Naive B cell (primary cell): ENCODE measurements at places on chromosomes 6 and 20.
A peak's percentile ranks its signal among the peaks of the same experiment; 100 is the strongest.

GRCh38 chr6:8082954-8083858 is 19.0 kb upstream of the BLOC1S5 start:
- no peak overlapping the region for H3K27ac ChIP-seq
- no peak for DNase-seq
- no peak overlapping the region for H3K4me3 ChIP-seq
- H3K36me3 ChIP-seq = peaks cover 25% of the 10 kb centered on the region
- H3K4me1 ChIP-seq = peaks cover 21% of the 10 kb centered on the region

DNA sequence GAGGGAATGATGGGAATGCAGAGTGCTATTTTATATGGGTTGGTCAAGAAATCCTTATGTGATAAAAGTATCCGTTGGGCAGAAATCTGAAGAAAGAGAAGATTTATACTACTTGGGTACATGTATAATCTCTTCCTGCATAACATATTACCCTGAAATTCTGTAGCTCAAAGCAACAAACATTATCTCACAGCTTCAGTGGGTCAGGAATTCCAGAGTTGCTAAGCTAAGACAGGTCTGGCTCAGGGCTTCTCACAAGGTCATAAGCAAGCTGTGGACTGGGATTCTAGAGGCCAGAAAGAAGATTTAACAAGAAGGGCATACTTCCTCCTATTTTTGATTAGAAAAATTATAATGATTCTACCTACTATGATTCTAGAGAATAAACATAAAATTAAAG is 172.5 kb upstream of the THEMIS start:
- no peaks in the 10 kb centered on the region for H3K27me3 ChIP-seq
- no peak overlapping the region for H3K4me3 ChIP-seq
- no peak for DNase-seq
- H3K4me1 ChIP-seq = no peaks in the 10 kb centered on the region

- no peak overlapping the region for H3K4me3 ChIP-seq
- no peaks in the 10 kb centered on the region for H3K36me3 ChIP-seq
- no peak for DNase-seq
- H3K27ac ChIP-seq = no peak overlapping the region
Measured at GRCh38 chr6:124956018-124956417, 6.2 kb upstream of the RNF217 start.

DNA sequence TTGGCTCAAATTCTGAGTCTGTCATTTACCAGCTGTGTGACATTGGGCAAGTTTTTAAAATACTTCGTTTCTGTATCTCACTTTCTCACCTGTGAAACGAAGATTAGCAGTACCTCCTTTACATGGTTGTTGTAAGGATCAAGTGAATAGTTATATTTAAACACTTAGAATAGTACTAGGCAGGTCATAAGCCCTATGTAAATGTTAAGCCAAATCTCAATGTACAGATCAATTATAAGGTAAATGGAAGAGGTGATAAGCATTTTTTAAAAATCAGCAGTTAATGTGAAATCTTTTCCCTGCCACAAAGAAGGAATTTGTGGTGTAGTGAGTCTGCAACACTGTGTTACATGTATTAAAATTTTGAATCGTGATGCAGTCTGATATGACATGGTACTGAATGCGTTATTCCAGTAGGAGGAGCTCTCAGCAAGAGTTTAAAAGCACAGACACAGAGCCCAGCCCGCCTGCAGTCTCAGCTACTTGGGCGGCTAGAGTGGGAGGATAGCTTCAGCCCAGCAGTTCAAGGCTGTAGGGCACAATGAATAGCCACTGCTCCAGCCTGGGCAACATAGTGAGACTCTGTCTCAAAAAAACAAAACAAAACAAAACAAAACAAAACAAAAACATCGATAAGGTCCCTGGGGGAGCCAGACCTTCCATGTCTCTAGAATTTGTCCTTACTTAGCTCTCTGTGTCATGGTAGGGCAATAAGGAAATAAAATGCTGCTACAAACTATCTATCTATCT is 46.0 kb downstream of the GTF2H5 start:
- DNase-seq = peak; percentile 52
- H3K4me1 ChIP-seq = peaks cover under 1% of the 10 kb centered on the region
- peaks cover 2% of the 10 kb centered on the region for H3K27me3 ChIP-seq
- H3K27ac ChIP-seq = no peak overlapping the region
- H3K4me3 ChIP-seq = no peak overlapping the region

DNA sequence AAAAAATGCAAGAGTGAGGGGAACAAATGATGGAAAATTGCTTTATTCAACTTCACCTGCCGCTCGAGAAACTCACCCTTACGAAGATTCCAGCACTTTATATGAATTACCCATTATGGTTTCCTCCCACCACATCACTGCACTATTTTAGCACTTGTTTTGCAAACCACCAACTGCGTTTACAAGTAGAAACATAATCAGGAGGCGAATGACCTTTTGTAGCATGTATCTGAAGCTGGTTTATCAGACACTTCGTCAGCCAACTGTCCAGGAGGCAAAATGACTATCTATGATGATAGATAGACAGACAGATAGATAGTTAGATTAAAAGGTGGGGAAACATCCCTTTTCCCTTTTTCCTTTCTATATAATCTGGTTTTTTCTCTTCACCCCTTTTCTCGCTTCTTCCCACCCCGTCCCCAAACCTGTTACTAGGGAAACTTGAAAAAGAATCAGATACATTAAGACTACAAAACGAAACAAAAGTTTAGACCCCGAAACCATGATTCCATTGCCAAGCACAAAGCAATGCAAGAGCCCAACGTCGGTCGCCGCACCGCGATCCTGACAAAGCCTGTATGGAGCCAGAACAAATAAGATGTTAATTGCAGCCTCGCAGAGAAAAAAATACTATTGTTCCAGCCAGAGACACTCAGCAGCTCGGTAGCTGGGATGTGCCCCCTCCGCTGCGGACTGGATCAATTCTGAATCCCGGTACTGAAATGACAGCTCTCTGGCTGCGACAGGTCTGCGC is 933 bp upstream of the ADGRB3 start:
- H3K27ac ChIP-seq = no peak overlapping the region
- H3K27me3 ChIP-seq = peaks cover 57% of the 10 kb centered on the region
- H3K4me1 ChIP-seq = peaks cover 22% of the 10 kb centered on the region
- peak overlapping the region; percentile 66 for H3K4me3 ChIP-seq
- DNase-seq = no peak

DNA sequence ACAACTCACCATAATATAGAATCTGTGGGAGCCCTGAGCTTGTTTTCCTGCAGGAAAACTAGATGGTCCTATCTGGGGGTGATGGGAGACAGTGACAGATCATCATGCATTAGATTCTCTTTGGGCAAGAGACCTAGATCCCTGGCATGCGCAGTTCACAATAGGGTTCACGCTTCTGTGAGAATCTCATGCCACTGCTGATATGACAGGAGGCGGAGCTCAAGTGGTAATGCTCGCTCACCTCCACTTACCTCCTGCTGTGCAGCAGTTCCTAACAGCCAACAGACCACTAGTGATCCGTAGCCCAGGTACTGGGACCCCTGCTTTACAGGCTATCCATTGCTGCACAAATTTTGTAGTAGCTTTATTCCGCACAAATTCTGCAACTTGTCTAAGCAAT is 84.5 kb downstream of the HIVEP2 start:
- no peak overlapping the region for H3K27ac ChIP-seq
- no peak for DNase-seq
- no peaks in the 10 kb centered on the region for H3K27me3 ChIP-seq

GRCh38 chr6:119182875-119183274 is 104.4 kb upstream of the FAM184A start:
- H3K4me3 ChIP-seq = no peak overlapping the region
- H3K4me1 ChIP-seq = no peaks in the 10 kb centered on the region
- peaks cover 12% of the 10 kb centered on the region for H3K36me3 ChIP-seq
- H3K27me3 ChIP-seq = no peaks in the 10 kb centered on the region
- no peak for DNase-seq
